ENCODE measurements at places on chromosomes 16 and 17.
A peak's percentile ranks its signal among the peaks of the same experiment; 100 is the strongest.

GRCh38 chr17:63531022-63531965, 8.1 kb downstream of the KCNH6 start:
- DNase-seq, result no peak

- no peak for DNase-seq
Measured at GRCh38 chr17:20087538-20088250, 78.5 kb downstream of the SPECC1 start.

- DNase-seq, result no peak
Measured at GRCh38 chr17:67015001-67015400, 29.4 kb upstream of the CACNG1 start.

- DNase-seq, result no peak
Measured at GRCh38 chr17:60630352-60630751, 30.4 kb downstream of the PPM1D start.

- no peak for DNase-seq
Measured at GRCh38 chr17:58250344-58251011, 12.1 kb downstream of the LPO start.

GRCh38 chr17:78343187-78343542, 16.7 kb downstream of the SOCS3 start:
- DNase-seq, result peak; percentile 94

- no peak for DNase-seq
Measured at GRCh38 chr16:80718480-80719220, 85.7 kb downstream of the CDYL2 start.

DNA sequence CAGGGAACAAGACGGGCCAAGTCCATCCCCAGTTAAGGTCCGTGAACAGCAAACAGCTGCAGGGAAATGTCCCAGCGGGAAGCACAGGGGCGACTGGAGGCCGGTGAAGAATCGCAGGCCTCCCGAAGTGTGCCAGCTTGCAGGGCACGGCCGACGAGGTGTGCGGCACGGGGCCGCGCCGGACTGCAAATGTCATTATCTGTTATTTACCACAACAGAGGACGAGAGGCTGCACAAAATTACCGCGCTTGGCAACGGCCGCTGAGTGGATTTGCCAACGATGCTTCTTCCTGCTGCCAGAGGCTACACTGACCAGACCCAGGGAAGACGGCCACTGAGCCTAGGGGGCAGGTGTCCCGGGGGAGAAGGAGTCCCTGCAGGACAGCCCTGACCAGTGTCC, 53.1 kb downstream of the RPH3AL start:
- DNase-seq, result peak; percentile 53

- peak; percentile 51 for DNase-seq
Measured at GRCh38 chr16:80466024-80466987, 74.5 kb upstream of the DYNLRB2 start.

GRCh38 chr17:39634384-39634871, 2.5 kb upstream of the STARD3 start:
- DNase-seq, result no peak

DNA sequence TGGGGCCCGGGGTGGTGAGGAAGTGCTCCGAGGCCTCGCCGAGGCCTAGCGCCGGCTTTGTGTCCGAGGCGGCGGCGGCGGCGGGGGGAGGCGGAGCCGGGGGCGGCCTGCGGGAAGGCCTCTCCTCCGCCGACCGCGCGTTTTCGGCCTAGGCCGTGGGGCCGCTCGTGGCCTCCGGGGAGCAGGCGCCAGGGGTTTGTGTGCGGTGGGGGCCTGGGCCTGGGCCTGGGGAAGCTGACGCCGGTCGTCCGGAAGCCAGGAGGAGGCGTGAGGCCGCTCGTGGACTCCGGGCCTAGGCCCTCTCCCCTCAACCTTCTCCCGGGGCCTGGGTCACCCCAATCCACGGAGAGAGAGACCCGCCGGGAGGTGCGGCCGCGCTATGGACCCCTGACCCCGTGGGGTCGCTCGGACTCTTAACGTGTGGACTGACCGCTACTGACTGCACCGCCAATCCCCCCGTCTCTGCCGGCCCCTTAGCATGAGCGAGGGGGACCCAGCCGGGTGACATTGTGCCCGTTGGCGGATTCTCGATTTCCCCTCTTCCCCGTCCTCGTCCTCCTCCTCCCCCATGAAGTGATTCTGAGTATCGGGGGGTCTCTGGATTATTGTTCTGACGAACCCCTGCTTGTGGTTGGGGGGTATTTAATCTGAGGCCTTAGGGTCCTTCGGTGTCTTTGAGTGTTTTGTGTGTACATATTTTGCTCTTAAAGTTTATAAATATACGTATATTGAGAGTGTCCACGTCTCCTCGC, 660 bp downstream of the RBBP6 start:
- DNase-seq, result peak; percentile 93

- DNase-seq, result peak; percentile 46
Measured at GRCh38 chr17:17425591-17425990, 51.2 kb upstream of the MED9 start.

DNA sequence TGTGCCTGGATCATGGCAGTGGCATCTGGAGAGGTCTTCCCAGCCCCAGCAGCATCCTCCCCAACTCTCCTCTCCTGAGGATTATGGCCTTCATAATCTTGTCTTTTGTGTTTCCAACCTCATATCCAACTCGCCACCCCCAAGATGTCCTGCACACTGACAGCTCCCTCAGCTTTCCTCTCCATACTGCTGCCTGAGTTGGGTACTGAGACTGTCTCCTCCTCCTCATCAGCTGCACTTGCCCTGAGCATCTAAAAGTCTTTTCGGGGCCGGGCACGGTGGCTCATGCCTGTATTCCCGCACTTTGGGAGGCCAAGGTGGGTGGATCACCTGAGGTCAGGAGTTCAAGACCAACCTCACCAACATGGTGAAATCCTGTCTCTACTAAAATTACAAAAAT, 2.0 kb downstream of the CD300LB start:
- peak; percentile 26 for DNase-seq

DNA sequence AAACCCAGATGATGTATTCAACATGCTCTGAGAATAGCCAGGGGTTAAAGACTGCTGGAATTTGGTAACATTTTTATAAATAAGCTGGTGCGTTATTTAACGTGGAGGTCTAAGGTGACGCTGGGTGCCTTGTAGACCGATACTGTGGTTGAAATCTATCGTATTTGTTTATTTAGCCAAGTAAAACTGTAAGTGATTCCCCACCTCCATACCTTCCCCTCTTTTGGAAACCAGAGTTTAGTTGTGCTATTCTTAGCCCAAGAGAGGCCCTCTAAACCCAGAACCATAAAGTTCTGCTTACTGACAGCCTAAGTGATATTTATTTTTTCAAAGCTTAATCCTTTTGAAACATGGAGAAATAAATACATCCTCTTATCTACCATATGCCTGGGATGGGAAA, 744.5 kb downstream of the WWOX start:
- no peak for DNase-seq

GRCh38 chr17:76246080-76247066, 6.1 kb upstream of the RNF157 start:
- DNase-seq, result peak; percentile 75

DNA sequence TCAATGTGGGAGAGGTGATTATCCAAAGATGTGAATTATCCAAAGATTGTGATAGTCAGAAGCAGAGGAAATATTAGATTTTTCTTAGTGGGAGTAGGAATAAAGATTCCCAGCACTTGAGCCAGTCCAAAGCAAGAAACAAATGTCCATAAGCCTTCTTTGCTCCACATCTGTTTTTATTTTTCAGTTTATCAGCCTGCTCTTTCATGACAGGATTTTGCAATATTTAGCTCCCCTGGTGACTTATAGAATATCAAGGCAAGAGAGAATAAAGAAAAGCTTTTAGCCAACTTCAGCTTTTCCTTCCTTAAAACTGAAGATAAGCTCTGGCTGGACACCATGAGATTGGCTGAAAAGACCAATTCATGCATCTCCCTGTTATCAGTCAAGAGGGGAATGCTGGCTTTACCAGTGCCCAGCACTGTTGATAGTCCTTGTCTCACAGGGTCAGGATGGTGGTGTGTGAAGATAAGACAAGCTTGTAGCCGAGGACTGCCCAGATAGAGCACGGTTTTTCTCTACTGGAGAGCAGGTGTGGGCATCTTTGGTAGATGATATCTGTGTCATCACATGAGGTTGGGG, 706.5 kb downstream of the KCNJ2 start:
- no peak for DNase-seq

DNA sequence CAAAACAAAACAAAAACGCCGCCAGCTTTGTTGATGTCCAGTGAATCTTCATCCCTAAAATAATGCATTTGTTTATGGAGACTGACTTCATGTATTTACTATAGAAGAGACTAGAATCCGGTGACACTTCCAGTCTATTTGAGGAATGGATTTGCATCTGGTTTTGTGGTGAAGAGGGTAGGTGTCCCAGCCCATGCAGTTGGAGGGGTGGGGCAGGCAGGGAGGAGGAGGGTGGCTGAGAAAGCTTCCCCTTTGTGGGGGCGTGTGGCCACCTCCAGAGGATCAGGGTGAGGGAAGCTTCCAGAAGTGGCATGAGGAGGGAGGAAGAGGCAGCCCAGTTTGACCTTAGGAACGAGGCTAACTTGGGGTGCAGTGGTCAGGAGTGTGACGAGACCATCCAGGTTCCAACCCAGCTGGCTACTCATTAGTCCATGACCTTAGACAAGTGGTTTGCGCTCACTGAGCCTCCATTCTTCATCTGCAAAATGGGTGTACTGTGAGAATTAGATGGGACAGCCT, 69.5 kb downstream of the CMIP start:
- DNase-seq, result no peak

DNA sequence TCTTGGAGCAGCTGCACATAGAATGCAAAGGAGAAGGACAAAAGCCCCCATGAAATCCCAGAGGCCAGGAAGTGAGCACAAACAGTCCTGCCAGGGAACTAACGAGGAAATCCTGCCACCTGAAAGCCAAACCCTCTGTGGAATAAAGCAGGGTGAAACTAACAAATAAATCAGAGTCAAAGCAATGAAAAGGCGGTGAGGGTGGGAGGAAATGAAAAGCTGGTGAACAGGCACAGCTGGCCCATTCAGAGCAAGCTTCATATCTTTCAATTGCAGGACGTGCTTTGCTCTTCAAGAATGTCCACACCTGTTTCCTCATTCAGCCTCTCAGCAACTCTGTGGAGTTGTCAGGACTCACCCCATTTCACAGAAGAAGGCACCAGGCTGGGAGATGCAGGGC, 108.1 kb downstream of the ABCC12 start:
- DNase-seq, result no peak

- no peak for DNase-seq
Measured at GRCh38 chr16:57846078-57846697, 43.9 kb upstream of the KIFC3 start.

- no peak for DNase-seq
Measured at GRCh38 chr16:57123216-57123973, 31.0 kb downstream of the CPNE2 start.

- DNase-seq, result peak; percentile 62
Measured at GRCh38 chr17:37406635-37407461, at the start of the genes ACACA and TADA2A. TSS of gene ACACA (minus strand) at chr17:37406836. CDS start at chr17:37406299, 537 bp downstream. TSS of gene TADA2A (plus strand) at chr17:37406886. CDS start at chr17:37411366, 4,480 bp downstream.

- no peak for DNase-seq
Measured at GRCh38 chr16:12201216-12201615, 224.7 kb downstream of the SNX29 start.

DNA sequence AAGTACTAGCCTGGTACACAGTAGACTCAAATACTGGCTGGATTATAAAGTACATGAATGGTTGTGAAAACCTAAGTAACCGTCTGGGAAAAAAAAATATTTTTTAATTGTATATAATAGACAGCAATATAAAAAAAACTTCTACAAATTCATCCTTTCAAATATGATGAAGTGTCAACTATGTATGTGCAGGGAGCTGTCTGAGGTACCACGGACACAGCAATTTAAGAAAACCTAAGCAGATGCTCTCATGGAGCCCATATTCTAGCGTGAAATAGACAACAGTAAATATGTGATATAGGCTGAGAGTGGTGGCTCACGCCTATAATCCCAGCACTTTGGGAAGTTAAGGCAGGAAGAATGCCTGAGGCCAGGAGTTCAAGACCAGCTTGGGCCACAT, 104.6 kb downstream of the TTC19 start:
- DNase-seq, result no peak

GRCh38 chr16:29675811-29676643, 3.0 kb upstream of the QPRT start:
- DNase-seq, result no peak

GRCh38 chr17:71187145-71187878, 933.5 kb upstream of the SOX9 start:
- DNase-seq, result no peak

- no peak for DNase-seq
Measured at GRCh38 chr16:1845985-1846384, 19.0 kb downstream of the FAHD1 start.

DNA sequence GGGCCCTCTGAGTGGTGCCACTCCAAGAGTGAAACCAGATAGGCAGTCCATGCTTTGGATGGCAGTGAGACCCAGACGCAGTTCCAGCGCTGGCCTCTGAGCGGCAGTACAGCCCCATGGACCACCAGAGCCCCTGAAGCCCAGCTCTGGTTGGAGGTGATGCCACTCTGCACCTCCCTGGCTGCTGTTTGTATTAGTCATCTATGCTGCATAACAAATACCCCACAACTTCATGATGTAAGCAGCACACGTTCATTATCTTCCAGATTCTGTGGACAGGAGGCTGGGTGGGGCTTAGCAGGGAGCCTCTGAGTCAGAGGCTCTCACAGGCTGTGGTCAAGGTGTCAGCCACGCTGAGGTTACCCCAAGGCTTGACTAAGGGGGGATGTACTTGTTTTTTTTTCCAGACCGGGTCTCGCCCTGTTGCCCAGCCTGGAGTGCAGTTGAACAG, 5.1 kb upstream of the NME4 start:
- DNase-seq, result no peak

DNA sequence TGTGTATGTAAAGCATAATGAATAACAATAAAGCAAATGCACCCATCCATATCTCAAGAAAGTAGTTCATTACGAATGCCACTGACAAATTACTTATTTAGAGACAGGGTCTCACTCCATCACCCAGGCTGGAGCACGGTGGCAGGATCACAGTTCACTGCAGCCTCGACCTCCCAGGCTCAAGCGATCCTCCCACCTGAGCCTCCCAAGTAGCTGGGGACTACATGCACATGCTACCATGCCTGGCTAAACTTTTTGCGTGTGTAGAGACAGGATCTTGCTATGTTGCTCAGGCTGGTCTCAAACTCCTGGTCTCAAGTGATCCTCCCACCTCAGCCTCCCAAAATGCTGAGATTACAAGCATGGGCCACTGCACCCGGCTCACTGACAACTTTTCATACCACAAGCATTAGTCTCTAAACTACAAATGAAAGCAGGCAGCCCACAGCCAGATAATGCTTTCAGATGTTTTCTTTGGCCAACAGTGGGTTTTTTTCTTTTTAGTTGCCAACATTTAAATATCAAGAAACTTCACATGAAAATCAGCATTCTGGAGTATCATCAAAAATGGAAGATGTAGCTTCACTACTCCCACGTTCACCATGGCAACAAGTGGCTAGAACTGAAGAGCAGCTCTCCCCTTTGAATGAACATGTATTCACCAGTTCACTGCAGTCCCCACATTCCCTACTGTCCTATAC, 7.7 kb downstream of the ARHGAP17 start:
- DNase-seq, result no peak

GRCh38 chr16:56534847-56535383, 15.1 kb upstream of the BBS2 start:
- peak; percentile 26 for DNase-seq

GRCh38 chr16:50204453-50205108, 51.5 kb downstream of the TENT4B start:
- no peak for DNase-seq

GRCh38 chr17:80942423-80943345, 49.0 kb upstream of the CHMP6 start:
- DNase-seq, result peak; percentile 92
